Amniotic stem cell (primary cell): ENCODE measurements at places on chromosomes 12 and 14.
A peak's percentile ranks its signal among the peaks of the same experiment; 100 is the strongest.

DNA sequence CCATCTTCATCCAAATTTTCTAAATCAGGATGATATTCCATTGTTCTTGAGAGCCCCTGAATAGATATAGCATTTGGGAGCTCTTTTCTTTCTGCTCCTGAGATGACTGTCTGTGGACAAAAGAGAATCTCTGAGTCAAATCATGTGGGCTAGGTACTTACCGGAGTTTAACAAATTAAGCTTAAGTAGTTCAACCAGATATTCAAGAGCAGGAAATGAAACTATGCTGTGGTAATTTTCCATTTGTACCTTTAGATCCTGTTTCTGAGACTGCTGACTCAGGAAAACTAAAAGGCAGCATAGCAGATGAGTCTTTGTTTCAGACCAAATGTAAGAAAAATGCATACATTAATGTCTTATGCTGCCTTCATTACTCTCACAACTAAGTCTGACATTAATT lies at the start of gene CLEC7A:
TSS of gene CLEC7A (minus strand) at position 158 of the 400 bp plus-strand sequence. CDS start at position 41, 117 bp downstream.
- no peak for DNase-seq

DNA sequence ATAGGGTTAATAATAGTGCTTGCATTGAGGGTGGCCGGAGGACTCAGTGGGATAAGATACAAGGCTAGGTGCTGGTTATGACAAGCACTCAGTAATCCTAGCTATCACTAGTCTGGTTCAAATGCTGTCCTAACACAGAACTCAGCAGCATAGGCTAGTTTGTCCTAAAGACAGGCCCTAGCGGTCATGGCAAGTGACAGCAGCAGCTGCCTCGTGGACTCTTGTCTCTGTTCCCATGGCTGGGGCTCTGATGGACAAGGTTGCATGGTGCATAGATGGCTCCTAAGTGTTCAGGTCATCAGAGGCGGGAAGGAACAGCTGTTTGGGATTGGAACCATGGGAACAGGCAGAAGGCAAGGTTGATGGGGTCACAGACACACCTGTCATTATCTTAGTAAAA lies 42.4 kb upstream of the IGF1 start:
- DNase-seq: no peak

GRCh38 chr12:8648576-8649205 lies 13.9 kb downstream of the MFAP5 start:
- DNase-seq: no peak

GRCh38 chr12:69502345-69503081 lies 32.3 kb downstream of the FRS2 start:
- no peak for DNase-seq

GRCh38 chr12:32541754-32542374 lies 137.2 kb upstream of the DNM1L start:
- no peak for DNase-seq

DNA sequence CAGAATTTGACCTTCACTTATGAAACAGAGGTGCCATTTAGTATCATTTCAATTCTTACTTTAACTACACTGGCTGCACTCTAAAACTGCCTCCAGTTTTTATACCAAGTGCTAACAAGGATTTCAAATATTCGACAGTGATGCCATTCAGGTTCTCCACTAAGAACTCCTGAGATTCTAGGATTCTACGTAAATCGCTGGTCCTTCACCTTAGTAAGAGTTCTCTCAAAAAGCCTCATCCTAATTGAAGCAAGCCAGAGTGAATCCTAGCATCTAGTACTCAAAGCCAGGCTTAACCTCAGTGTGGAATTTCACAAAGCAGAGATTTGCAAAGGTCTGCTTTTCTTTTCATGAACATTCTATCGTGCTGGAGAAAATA lies 3.5 kb downstream of the SLC38A2 start:
- DNase-seq: no peak

- DNase-seq: no peak
Observed at GRCh38 chr12:45671254-45671653, 58.3 kb upstream of the ARID2 start.

GRCh38 chr12:94405413-94406116 lies 54.1 kb downstream of the CEP83 start:
- no peak for DNase-seq

GRCh38 chr14:93033084-93033982 lies 82.4 kb downstream of the ITPK1 start:
- DNase-seq: no peak

- DNase-seq: no peak
Observed at GRCh38 chr14:71555654-71556559, 376.3 kb upstream of the RGS6 start.

- no peak for DNase-seq
Observed at GRCh38 chr12:18864900-18865561, 127.1 kb downstream of the CAPZA3 start.

DNA sequence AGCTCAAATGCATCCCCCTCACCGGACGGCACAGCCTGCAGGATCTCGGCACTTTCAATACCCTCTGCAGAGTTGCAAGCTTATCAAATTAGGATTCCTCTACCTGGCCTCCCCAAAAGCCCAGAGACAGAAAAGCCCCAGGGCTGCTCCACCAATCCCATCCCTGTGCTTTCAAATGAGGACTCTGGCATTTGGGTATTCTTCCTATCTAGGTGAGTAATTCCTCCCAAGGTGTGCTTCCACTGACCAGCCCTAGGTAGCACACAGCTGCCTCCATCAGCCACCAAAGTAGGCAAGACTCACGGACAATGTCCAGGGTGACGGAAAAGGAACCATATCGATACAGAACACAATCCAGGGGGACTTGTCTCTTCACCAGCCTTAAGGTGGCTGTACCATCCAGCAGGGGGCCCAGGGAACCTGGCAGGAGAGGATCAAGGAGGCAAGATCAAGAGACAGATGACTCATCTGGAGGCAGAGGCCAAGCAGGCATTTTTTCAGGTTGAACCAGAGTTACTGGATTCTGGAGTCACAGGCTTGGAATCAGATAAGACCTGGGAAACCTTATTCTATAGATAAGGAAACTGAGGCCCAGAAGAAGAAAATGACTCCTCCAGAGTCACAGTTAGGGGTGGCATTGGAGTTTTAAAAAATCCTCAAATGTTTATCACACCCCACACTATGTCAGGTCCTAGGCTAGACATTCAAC lies 9.9 kb downstream of the PMEL start:
- DNase-seq: peak; percentile 20

- no peak for DNase-seq
Observed at GRCh38 chr12:100904270-100904669, 109.7 kb downstream of the ANO4 start.

DNA sequence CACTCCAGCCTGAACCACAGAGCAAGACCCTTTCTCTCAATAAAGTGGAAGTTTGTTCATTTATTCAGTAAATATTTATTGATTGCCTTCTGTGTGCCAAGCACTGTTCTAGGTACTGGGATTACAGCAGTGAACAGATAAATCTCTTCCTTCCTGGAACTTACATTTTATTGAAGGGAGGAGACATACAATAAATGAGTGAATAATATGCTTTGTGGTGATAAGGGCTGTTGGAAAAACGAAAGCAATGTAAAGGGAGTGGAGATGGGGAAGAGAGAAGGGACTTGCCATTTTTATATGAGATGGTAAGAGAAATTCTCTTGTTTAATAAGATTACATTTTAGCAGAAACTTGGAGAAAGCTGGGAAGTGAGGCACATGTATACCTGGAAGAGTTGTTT lies 1.6 kb downstream of the GSKIP start:
- DNase-seq: no peak

- no peak for DNase-seq
Observed at GRCh38 chr14:74599321-74599761, 12.7 kb downstream of the LTBP2 start.

- no peak for DNase-seq
Observed at GRCh38 chr12:107655281-107656065, 30.1 kb upstream of the PWP1 start.

DNA sequence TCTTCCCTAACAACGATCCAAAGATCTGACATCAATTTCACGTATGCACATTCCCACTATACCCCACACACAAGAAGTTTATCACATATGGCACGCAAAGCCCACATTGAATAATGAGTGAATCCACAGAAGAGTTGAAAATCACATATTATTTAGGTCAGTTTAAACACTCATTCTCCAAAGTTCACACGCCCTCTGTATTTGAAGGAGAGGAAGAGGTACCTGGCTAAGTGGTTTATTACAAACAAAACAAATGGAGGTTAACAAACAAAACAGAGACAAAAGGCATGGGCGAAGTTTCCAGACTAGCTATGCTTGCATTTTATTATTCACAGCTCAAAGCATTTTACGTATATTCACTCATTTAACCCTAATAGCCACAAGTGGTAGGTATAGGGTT lies 41.8 kb downstream of the CPM start:
- no peak for DNase-seq

DNA sequence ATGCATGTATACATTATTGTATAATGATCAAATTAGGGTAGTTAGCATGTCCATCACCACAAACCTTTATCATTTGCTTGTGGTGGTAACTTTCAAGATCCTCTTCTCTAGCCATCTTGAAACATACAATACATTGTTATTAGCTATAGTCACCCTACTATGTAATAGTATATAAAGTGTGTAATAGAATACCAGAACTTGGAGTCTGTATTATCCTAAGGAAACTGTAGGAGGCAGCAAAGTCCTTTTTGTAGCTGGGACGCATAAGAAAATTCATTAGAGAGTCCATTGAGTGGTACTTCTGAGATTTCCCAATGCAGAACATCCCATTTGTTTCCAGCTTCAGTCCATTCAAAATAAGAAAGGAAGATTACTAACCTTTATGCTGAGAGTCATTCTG lies 325.9 kb upstream of the LRFN5 start:
- DNase-seq: no peak

- no peak for DNase-seq
Observed at GRCh38 chr14:104420990-104421389, 158.6 kb upstream of the C14orf180 start.

DNA sequence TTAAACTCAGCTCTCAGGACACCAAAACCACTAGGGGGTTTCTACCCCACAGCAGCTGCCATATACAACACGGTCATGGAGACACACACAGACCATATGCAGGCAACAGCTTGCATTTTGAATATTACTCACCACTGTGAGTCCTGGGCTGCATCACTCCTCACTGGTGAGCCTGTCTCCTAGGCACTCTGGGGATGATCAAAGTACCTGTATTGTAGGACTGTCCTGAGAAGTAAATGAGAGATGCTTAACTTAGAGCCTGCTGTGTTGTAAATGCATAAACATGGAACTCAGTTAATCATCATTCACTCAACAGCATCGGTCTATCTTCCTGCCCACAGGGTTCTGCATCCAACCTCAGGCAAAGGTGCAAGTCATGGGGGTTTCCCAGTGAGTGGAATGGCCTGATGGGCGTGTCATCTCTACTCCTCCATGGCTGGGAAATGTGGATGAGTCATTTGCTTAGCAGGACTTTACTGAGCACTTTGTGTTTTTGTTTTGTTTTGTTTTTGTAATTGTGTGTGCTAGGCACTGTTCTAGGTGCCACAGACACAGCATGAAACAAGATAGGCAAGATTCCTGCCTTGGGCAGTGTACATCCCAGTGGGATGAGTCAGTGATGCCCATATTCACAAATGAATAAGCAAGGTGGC lies 1141.2 kb upstream of the TMEM132C start:
- DNase-seq: peak; percentile 67
